Germinal center (tissue), 1 donor: ENCODE measurements at places on chromosomes 12 and 14.

- no peak for DNase-seq
Observed at GRCh38 chr12:109174468-109174867, 58.1 kb downstream of the ACACB start.

- DNase-seq = no peak
Observed at GRCh38 chr12:45224311-45224710, 8.4 kb downstream of the ANO6 start.

GRCh38 chr12:105318651-105319483 lies 11.6 kb upstream of the C12orf75 start:
- no peak for DNase-seq

DNA sequence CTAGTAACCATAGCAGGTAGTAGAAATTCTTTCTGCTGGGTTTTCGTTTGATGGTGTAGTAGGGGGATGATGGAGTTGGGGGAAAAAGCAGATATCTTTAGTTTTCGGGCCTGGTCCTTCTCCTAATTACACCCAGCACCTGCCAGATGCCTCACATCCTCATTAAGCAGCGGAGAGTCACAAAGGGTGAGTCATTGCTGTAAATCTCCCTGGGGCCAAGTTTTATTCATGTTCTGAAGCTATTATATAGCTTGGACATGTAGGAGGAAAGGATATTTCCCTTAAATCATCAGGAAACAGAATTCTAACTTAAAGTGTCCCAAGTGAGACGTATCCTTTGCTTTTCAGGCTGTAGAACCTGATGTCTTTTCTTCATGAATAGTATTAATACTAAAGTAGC lies 4.9 kb upstream of the NECAP1 start:
- DNase-seq = no peak

- DNase-seq = no peak
Observed at GRCh38 chr12:52871291-52872039, 22.7 kb upstream of the KRT78 start.

GRCh38 chr12:111355201-111355925 lies 13.5 kb downstream of the PHETA1 start:
- peak; percentile 54 for DNase-seq

GRCh38 chr14:90511795-90512328 lies 115.0 kb downstream of the CALM1 start:
- DNase-seq = no peak

- DNase-seq = no peak
Observed at GRCh38 chr14:104879983-104880565, 15.0 kb downstream of the CEP170B start.

DNA sequence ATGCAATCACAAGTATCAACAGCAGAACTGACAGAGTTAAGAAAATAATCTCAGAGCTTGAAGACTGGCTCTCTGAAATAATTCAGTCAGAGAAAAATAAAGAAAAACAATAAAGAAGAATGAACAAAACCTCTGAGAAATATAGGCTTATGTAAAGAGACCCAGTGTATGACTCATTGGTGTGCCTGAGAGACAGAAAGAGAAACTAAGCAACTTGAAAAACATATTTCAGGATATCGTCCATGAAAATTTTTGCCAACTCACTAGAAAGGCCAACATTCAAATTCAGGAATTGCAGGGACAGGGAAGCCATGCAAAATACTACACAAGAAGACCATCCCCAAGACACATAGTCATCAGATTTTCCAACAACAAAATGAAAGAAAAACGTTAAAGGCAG lies 56.2 kb downstream of the APOBEC1 start:
- no peak for DNase-seq

DNA sequence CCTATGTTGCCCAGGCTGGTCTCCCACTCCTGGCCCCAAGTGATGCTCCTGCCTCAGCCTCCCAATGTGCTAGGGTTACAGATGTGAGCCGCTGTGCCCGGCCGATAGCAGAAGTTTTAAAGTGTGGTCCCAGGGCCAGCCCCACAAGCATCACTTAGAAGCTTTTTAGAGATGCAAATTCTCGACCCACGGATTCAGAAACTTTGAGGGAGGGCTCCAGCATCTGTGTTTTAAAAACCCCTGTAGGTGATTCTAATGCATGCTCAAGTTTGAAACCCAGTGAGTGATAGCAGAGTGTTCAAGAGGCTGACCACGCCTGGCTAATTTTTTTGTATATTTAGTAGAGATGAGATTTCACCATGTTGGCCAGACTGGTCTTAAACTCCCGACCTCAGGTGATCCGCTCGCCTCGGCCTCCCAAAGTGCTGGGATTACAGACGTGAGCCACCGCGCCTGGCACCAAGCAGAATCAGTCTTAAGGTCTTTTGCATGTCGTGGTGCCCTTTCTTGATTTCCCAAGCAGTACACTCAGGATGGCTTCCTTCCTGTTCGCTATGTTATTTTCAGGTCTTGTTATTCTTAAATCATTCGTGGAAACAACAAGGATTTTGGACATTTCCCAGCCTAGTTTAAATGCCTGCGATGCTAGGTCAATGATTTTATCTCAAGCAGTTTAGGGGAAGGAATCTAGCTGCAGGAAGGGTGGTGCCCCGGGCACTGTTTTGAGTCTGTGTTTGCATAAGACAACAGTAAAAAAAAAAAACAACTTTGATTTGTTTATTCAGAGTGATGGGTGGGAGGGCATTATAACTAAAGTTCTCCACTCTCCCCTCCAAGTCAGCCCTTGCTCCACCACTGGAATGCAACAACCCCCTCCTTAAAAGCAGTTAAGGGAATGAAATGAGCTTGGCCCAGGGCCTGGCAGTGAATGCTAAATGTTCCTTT lies 9.2 kb upstream of the RILPL2 start:
- DNase-seq = peak; percentile 14

DNA sequence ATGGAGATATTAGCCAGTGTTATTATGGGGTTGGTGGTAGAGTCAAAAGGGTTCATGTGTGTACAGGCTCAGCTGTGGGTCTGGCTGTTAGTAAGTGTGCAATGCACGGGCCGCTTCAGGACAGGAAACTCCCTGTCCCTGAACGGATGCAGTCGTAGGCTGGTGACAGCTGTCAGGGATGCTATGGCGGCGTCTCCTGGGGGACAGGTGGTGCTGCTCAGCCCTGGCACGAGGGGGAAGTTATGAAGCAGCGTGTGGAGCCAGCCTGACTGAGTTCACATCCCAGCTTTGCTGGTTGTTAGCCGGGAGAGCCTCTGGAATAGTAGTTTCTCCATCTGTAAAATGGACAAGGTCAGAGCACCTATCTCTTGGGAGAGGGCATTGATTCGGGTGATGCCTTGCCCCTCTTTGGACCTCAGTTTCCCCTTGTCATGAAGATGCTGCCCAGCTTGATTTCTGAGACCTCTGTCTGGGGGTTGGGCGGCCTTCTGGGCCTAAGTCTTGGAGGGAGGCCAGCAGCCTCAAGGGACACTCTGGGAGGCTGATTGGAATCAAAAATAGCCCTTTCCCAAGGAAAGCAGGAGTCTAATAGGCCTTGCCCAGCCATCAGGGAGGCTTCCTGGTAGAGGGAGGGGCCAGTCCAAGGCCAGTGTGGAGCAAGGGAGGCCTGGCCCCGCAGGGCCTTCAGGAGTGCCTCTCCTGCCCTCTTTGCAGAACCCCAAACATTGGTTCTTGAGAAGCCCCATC lies 7.1 kb downstream of the ASB2 start:
- peak; percentile 68 for DNase-seq

DNA sequence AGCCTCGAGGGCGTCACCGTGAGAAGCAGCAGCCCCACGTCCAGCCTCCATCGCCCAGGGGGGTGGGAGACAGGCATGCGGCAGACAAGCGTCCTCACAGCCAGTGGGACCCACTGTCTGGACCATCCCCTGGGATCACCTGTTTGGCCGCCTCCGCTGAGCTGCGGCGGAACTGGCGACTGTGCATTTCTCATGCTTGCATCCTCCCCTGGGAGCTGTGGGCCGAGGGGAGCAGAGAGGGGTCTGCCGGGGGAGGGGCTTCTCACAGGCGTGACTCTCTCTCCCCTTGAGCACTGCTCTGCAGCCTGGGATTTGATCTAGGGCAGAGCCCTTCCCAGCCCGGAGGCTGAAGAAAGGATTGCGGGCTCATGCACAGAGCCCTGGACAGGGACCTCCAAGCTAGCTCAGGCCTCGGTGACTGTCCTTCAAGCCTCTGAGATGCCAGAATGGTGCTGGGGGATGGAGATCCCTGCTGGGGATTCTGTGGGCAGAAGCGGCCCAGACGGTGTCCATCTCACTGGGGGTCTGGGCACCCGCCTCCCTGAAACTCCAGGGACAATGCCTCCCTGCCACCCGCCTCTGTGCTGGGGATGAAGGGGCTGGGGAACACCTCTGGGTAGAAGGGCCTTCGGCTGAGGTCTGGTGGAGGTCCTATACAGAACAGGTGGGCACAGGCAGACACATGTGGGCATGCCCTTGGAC lies 61.1 kb downstream of the PRIMA1 start:
- no peak for DNase-seq

- no peak for DNase-seq
Observed at GRCh38 chr14:105472486-105472991, 2.1 kb upstream of the CRIP2 start.

GRCh38 chr12:114701104-114701414 lies 17.1 kb upstream of the TBX3 start:
- no peak for DNase-seq

DNA sequence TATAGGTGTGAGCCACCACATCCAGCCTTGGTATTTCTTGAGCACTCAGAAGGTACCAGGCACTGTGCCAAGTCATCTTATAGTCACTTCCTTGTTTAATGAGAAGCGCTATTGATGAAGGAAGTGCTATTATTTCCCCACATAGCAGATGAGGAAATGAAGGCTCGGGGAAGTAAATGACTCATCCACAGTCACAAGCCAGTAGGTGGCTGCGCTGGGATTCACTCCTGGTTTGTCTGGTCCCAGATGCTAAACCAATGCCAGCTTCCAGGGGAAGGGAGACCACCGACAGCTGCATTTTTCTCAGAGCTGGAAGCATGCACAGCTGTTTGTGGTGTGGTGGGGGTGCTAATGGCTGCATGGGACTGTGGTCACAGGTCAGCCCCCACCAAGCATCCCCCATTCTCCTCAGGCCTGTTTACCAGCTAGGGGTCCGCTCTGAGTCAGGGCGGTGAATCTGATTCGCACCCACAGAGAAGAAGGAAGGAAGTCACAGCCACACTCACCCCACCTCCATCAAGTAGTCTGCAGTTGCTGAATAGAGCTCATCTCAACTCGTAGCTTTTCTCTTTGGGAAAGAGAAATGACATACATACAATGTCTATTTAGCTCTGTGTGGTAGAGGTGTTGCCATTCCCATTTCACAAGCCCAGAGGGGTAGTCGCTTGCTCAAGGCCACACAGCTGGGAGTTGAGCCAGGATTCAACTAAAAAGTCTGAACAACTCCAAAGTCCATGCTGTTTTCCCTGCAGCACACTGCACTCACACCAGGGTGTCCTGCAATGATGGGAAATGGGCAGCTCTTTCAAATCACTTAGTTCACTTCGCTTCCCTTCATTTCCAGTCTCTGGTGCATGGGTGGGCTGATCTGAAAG lies 6.3 kb upstream of the LTBP2 start:
- DNase-seq = peak; percentile 43

- DNase-seq = no peak
Observed at GRCh38 chr14:47040550-47040949, 389.0 kb upstream of the RPL10L start.

- DNase-seq = no peak
Observed at GRCh38 chr14:61813096-61813606, 50.9 kb downstream of the SNAPC1 start.

DNA sequence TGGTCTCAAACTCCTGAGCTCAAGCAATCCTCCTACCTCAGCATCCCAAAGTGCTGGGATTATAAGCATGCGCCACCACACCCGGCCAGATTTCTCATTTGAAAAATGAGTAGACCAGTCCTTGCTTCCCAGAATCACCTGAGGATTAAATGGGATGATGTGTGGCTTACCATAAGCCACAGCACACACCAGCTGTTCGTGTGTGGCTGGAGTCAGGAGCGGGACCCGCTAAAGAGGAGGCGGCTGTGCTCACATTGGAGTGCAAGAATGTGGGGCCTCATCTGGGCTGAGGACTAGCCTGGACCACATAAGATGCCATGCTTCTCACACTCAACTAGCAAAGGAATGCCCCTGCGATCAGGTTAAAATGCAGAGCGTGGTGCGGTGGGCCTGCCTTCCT lies 6.7 kb upstream of the ALDH2 start:
- no peak for DNase-seq

DNA sequence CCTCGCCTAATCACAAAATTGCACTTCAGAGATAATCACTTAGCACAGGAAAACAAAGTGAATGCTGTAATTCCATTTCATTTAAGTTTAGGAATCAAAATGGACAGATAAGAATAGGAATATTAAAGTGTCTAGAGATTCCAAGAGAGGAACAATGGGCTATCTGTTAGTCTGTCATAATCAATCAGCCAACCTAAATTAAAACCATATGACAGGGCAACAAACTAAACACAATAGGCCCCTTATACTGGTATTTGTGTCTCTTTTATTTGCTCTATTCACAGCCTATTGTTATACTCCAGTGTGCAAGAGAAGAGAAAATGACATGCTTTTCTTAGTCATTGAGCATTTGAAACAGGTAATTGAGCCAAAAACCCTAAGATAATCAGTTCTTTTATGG lies 259.4 kb downstream of the PRKD1 start:
- DNase-seq = no peak

GRCh38 chr12:91630083-91630482 lies 447.5 kb upstream of the DCN start:
- no peak for DNase-seq

DNA sequence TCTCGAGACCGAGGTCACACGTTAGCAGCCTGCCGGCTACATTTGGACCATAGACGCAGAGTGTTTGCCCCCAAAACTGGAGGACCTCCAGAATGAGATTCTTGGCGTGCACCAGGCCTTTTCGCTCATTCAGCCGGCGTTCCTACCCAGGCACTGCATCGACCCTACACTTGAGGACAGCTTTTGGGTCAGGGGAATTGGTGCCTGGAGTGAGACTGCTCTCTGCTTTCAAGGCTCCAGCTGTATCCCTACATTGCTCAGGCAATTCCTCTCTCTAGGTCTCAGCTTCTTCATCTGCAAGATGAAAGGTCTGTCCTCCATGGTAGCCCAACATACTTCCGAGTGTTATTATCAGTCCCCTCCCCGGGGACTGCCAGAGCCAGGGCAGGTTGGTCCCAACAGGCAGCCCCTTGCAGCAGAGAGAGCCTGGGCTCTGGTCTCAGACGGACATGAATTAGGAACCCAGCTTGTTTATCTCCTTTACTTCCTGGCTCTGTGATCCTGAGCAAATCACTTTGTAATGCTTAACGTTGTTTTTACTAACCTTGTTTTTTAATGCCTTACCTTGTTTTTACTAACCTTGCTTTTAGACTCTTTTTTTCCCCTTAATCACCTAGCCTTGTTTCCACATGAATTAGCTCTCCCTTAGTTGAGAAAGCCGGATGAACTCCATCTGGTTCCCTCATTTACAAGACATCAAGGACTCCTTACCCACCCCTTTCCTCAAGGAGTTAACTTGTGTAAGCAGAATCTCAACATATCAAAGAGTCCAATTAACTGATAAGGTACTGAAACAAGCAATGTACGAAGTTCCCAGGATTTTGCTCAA lies 892 bp downstream of the TCHP start:
- DNase-seq = peak; percentile 38

DNA sequence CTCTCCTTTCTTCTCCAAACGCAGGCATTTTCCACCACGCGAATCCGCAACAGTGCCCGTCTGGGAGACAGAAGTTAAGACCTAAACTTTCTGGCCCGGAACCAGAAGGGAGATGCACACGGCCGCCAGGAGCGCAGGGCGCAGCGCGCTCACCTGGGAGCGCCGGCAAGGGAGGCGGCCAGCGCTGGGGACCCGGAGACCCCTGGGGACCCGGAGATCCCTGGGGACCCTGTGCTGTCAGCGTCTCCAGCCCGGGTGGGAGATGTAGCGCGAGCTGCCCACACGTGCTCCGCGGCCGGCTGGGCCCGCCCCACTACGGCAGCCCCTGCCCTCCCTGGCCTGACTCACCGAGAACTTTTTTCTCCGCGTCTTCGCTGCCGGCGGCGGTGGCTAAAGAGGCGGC lies 620 bp downstream of the YBX3 start:
- DNase-seq = peak; percentile 46
